ENCODE measurements at places on chromosomes 12 and 14.

GRCh38 chr14:70791971-70792370, 17.3 kb downstream of the MAP3K9 start:
- no peak for DNase-seq

- DNase-seq: no peak
Observed at GRCh38 chr12:102436867-102437266, 43.5 kb downstream of the IGF1 start.

DNA sequence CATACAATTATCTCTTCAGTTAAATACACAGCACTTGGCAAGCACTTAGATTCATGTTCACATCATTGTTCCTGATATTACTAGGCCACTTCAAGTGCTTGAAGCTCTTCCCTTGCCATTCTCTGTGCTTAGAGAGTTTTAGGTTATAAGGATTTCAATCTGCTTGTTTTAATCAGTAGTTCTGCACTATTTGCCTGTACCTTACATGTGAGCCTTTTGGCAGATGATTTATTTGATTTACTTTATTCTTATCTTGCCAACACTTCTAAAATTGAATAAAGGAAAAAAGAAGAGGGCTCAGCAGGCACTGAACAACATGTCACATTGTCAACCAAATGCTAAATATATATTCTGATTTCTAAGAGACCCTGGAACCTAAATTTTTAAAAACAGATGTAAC, 363.8 kb upstream of the USP15 start:
- no peak for DNase-seq

DNA sequence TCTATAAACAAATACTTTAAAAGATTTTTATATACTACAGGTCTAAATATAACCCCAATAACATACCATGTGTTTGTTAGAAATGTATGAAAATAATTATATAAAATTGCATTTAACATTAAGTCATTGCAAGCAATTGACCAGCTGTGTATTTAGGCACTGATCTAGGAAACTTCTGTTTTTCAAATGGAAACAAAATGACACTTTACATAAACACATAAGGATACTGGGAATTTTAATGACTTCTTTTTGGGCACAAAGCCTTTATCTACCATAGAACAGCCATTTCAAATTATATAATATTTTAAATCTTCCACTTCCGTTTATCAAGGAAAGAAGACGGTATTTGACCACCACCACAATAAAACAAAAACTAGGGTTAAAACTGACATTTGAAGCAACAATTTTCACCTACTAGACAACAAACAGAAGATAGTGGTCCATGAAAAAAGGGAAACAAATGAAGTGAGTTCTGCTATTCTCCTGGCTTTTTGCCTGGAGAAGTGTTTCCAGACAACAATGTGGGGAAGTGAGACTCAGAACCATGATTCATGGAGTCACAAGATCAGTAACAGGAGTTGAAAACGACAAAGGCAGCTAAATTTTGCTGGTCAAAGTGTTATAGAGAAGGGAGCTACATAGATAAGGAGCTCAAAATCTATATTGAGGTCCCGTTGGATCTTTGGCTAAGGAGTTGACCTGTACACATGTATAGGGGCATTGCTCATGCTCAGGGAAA, 475.1 kb downstream of the TRHDE start:
- no peak for DNase-seq

DNA sequence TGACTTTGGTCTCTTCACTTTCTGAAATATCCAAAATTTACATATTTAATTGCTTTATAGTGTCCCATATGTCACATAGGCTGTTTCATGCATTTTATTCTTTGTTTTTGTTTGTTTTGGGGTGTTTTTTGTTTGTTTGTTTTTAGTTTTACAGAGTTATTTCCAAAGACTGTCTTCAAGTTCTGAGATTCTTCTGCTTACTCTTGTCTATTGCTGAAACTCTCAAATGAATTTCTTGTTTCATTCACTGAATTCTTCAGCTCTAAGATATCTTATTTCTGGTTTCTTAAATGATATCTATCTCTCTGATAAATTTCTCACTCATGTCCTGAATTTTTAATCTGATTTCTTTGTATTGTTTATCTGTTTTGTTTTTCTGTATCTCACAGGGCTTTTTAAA, 412.0 kb upstream of the ATP2B1 start:
- DNase-seq: no peak

DNA sequence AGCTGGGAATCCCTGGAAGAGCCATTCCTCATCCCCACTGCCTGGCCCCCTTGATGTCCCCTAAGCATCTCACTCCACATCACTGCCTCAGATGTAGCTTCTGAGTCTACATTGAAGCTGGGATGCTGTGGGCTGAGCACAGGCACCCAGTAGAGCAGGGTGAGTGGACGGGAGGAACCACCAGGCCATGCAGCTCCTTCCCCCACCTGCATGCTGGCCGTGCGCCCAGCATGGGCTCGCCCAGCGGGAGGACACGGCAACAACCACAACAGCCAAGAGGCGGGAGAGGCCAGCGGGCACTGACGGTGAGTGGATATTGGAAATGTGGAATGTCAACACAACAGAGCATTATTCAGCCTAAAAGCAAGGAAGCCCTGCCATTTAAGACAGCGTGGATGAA, 310.9 kb downstream of the ADGRD1 start:
- DNase-seq: no peak

DNA sequence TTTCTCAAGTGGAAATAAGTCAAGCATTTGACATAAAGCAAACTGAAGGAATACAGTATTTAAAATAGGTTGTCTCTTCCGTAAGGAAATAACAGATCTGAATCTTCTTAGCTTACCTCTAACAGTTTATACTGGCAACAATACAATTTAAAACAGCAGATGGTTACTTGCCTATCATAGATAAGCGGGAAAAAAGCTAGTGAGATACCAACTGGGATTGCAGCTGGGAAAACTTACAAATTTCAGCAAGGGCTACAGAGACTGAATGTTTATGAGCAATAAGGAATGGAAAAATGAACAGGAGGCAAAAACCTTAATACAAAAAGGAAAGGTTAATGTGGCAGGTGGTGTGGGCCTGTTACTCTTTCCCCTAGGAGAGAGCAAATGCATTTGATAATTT, 220.0 kb downstream of the RASSF9 start:
- DNase-seq: no peak

DNA sequence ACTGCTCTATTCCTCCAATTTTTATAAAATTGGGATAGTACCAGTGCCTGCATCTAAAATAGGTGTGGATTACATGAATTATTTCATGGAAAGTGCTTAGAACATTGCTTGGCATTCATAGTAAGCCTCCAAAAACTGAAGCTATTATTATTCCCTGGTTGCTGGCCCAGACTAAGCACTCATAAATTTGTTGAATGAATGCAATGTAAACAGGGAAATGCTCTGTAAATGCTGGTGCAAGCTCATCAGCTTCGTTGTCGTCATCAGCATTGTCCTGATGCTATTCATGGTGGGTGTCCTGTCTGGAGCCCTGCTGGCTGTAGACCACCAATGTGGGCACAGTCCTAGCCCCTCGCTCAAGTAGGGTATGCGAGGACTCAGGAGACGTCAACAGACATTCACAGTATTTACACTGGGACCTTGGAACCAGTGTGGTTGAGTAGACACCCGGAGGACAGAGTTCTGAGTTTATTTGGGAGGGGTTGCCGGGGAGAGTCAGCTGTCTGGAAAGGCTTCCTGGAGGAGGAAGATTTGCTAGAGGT, 16.5 kb downstream of the BDKRB2 start:
- DNase-seq: no peak

- no peak for DNase-seq
Observed at GRCh38 chr14:98984027-98984718, 287.8 kb downstream of the BCL11B start.

GRCh38 chr12:2395354-2395977, 342.7 kb downstream of the CACNA1C start:
- peak; percentile 69 for DNase-seq

- DNase-seq: no peak
Observed at GRCh38 chr14:34220921-34221320, 241.1 kb downstream of the SPTSSA start.

DNA sequence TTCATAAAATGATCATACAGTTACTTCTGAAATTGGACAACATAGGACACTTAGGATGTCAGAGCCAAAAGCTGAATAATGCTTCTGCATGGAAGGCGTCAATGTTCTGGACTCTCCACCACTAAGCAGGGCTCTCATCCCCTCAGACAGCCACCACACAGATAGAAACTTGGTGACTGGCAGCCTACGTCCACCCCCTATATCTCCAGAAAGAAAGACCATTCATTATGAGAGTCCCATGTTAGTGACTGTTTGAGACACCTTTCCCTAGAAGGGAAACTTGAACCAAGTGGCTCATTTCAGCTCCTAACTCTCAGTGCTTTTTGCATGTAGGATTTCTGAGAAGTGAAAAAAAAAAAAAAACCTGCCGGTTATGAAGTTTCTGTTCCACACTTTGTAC, 251.0 kb upstream of the FKBP4 start:
- DNase-seq: no peak

GRCh38 chr12:56271031-56271430, 4.3 kb downstream of the COQ10A start:
- DNase-seq: no peak

DNA sequence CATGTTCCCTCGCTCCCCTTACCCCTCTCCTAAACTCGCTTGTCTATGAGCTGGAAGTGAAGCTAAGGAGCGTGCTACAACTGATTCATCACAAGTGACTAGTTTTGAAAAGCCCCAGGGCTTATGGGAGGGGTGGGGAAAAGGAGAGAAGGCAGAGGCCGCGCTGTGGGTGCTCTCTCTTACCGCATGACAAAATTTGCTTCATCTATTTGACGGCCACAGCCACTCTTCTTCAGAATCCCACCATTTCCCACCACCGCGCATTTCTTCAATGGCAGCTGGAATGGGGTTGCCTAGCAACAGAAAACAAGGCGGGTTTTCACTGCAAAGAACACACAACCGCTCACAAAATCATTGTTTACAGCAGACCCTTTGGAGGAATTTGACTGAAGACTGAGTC, 79.4 kb downstream of the ST8SIA1 start:
- no peak for DNase-seq

GRCh38 chr14:33851366-33851765, 99.5 kb downstream of the EGLN3 start:
- no peak for DNase-seq

DNA sequence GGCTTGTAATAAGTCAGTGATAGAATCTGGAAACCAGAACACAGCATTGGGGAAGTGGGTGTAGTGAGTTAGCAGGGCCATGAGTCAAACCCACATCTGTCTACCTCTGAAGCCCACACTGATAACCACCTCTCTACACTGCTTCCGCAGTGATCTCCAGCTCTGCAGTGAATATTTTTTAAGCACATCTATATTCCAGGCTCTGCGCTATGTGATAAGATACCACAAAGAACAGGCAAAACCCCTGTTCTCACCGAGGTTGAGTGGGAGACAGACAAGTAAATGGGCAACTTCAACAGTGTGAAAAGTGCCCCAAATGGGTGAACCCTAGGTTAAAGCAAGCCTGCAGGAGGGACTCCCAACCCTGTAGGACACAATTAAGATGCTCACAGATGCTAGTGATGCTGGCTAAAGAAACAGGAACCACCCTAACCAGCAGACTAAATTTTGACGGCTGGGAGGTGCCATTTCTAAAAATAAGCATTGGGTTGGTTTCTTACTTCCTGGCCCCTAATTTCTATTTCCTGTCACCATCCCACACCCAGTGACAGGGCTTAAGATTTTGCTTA, 375.0 kb downstream of the DPF3 start:
- DNase-seq: no peak

DNA sequence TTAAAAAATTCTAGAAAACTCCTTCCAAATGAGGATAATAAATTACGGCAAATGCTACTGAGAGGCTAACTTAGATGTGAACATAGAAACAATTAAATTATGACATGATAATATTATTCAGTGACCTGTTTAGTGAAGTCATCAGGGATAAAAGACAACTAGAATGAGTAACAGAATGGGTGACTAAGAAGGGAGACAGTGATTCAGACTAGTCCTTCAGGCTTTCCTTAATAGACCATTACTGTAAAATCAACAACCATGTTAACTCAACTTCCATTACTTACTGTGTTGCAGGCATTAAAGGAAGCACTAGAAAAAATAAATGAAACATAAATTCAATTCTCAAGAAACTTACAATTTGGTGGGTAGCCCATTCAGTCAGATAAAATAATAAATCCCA, 543.9 kb upstream of the LRFN5 start:
- DNase-seq: no peak

DNA sequence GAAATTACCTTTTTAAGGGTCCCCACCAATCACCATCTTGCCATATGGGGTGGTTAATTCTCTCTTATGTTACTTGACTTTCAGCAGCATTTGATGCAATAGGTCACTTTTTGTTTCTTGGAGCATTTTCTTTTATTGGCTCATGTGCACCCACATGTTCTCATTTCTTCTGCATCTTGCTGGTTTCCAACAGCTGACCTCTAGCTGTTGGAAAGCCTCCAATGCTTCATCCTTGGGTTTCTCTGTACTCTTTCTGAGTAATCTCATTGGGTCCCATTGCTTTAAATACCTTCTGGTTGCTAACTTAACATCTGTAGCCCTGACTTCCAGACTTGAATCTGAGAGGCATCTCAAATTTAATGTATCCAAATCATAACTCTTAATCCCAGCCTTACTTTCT, 116.8 kb downstream of the CRADD start:
- no peak for DNase-seq

DNA sequence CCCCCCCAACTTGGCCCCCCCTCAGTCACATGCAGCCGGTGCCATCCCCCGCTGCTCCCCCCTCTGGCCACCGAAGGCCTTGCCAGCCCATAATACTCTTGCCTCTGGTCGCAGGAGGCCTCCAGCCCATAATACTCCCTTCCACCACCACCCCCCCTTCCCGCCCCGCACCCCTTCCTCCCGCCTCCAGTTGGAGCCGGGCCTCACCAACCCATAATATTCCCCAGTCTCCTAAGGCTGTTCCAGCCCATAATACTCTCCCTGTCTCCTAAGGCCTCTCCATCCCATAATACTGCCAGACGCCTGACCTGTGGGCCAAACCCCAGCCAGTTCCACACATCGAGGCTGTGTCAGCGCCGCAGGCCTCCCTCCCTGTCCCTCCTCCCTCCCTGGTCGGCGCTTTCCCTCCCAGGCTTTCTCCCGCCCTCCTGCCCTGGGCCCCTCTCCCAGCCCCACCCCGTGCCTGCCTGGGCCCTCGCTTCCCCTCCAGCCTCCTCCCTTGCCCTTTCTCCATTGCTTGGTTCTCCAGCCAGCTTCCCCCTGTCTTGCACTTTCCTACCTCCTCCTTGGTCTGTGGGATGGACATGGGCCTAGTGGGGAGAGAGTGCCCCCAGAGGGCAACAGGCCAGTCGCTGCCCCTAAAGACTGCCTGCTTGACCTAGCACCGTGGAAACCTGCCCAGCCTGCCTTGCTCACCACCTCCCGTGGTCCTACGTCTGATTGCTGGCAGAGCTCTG, 6.8 kb upstream of the CHD4 start:
- peak; percentile 93 for DNase-seq
